Cardiac fibroblast (primary cell): ENCODE measurements at places on chromosomes 13 and 19.

- DNase-seq: no peak
These were observed 3.6 kb upstream of the DAND5 start for GRCh38 chr19:12965812-12966135.

- DNase-seq: peak; percentile 92
These were observed 564 bp downstream of the SPART start for GRCh38 chr13:36345438-36346221.

GRCh38 chr19:55930996-55931515, 1.1 kb downstream of the NLRP13 start:
- no peak for DNase-seq

- DNase-seq: no peak
These were observed 1.3 kb upstream of the PPAN start for GRCh38 chr19:10104665-10105508.

GRCh38 chr13:45179428-45179827, 21.4 kb downstream of the KCTD4 start:
- no peak for DNase-seq

DNA sequence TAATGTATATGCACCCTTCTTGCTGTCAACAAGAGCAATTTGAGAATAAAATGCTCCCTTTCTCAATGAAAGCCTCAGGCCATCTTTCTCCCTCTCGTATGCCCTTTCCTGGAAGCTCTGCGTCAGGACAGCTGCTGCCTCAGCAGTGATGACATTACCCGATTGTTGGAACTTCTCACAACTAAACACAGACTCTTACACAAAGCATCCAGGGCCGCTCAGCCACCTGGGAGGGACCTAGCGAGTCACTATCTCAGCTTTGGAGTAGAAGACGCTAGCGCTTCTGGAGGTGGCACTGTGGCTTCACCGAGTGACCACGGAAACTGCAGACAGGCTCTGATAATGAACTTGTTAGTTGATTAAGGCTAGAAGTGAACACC, 153.2 kb upstream of the SOX1 start:
- DNase-seq: no peak

DNA sequence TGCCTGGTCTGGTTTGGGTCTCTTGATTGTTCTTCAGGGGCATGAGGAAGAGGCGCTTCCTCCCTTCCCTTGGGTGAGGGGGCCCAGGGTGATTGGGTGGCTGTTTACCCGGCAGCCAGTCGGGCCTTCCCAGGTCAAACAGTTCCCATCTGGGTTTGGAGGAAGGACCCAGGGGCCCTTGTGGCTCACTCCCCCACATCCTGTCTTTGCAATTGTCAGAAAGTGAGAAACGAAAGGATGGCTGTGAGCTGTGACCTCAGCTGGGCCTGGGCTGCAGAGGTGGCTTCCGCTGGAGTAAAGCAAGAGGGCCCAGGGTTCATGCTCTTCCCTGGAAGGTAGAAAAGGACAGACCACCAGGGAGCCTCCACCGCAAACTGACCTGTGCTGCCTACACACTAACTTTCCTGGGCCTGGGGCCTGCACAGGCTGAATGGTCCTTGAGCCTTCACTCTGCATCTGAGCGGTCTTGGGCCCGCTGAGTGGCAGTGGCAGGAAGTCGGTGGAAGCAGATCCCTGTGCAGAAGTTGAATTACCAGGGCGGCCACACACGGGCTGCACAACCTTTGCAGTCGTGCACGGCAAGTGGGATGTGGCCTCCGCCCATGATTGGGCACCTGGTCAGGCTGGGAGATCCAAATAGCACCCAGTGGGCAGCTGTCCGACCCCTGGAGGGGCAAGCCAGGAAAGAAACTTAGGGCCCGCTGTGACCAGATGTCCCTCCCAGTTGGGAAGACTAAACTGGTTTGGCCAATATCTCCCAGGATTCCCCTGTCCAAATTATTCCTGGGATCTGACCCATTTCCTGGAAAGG, 5.3 kb upstream of the CD79A start:
- DNase-seq: peak; percentile 6

- no peak for DNase-seq
These were observed 11.6 kb downstream of the CNFN start for GRCh38 chr19:42378225-42379215.

DNA sequence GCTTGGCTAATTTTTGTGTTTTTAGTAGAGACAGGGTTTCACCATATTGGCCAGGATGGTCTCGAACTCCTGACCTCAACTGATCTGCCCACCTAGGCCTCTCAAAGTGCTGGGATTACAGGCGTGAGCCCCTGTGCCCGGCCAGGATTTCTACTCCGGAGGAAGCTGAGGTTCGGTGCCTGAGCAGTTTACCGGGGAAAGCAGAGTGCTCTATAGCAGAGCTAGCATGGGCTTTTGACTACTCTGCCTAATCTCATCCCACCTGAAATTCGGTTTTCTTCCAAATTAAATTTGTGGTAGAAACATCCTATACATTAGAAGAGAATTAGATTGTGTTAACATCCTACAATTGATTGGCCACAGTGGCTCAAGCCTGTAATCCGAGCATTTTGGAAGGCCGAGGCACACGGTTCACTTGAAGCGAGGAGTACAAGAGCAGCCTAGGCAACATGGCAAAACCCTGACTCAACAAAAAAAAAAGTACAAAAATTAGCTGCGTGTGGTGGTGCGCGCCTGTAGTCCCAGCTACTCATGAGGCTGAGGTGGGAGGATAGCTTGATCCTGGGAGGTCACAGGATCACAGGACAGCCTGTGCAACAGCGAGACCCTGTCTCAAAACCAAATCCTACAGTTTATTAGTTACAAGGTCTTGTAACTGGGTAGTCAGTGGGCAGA, 1.6 kb downstream of the RPL13A start:
- peak; percentile 41 for DNase-seq

- DNase-seq: peak; percentile 86
These were observed 17.7 kb downstream of the TMEM161A start for GRCh38 chr19:19120308-19121231.

GRCh38 chr19:38078302-38078930, 145.6 kb downstream of the DPF1 start:
- DNase-seq: no peak

DNA sequence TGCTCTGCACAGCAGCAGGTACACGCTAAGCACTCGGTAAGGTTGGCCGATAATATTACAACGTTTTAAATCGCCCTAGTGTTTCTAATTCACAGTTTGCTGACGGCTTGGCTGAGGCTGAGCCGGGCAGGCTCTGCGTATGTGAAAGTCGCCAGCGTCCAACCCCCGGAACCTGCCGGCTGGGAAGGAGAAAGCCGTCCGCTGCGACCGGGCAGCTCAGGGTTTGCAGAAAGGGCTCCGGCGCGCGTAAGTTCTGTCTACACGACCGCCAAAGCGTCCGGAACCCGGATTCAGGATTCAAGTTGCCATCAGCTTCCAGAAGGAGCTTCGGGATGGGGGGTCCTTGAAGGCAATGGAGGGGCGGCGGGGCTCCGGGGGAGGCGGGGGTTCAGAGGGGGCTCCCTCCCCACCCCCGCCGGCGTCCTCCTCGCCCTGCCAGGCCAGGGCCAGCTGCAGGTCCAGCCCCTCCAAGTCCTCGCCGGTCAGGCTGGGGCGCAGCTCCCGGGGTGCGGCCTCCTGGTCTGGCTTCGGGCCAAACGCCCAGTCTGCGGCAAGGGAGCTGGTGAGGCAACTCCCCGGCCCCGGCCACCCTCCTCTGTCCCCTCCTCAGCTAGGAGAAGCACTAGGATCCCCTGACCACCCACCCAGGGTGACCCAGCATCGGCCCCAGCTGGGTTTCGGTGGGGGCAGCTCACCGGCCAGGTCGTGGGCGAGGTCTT, 575 bp downstream of the SMIM44 start:
- DNase-seq: no peak

- no peak for DNase-seq
These were observed 454.1 kb upstream of the SGCG start for GRCh38 chr13:22726726-22727125.

- no peak for DNase-seq
These were observed 7.9 kb downstream of the ZNF784 start for GRCh38 chr19:55616395-55616875.

DNA sequence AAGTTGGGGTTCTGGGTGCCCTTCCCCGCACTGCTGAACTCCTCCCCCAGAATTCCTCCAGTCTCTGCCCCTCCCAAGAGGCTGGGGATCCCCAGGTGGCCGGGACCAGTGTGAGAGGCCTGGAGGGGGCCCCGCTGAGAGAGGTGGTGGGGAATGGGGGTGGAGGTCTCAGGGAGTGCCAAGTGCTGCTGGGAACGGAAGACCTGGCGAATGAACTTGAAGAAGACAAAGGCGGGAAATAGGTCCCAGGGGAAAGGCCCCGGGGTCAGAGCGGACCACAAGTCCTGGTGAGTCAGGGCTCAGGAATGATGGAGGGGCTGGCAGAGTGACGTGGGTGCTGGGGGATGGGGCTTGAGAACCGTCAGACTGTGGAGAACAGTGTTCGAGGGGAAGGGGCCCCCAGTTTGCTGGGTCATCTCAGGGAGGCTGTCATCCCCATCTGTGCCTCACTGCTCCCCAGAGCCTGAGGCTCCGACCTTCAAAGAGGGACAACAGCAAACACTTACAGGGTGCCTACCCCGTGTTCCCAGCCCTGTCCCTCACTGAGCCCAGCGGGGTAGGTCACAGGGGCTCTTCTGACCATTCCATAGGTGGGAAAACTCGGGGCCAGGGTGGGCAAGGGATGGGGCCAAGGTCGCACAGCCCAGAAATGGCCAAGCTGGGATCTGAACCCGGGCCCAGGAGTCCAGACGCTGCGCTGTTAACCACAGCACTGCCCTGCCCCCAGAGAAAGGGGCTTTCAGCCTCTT, 16.0 kb upstream of the SEMA6B start:
- DNase-seq: peak; percentile 99

GRCh38 chr13:113324398-113324797, 27.4 kb downstream of the LAMP1 start:
- no peak for DNase-seq

DNA sequence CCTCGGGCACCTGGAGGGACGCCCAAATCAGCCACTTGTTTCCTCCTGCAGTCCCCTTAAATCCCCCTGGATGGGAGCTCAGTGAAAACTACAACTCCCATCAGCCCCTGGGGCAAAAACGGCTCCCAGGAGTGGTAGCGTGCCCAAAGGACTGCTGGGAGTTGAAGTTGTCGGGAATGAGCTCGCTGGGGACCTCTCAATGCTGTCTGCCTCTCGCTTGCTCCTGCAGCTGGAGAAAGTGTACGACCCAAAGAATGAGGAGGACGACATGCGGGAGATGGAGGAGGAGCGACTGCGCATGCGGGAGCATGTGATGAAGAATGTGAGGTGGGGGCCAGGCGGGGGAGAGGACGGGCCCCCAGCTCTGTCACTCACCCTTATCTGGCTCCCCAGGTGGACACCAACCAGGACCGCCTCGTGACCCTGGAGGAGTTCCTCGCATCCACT, 14.7 kb upstream of the DHDH start:
- DNase-seq: no peak

DNA sequence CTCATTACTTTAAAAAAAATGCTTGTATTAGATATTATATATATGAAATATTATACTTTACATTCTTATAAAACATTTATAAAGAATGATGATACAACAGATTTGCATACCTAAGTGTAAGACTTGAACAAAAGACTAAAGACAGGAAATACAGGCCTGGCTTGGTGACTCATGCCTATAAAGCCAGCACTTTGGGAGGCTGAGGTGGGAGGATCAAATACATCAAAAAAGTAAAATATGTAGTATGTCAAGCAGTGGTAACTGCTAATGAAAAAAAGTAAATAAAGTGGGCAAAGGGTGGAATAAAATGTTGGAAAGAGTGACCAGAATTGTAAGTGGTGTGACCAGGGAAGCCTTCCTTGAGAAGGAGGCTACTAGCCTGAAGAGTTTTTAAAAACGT, 133.7 kb downstream of the GGACT start:
- DNase-seq: peak; percentile 35

DNA sequence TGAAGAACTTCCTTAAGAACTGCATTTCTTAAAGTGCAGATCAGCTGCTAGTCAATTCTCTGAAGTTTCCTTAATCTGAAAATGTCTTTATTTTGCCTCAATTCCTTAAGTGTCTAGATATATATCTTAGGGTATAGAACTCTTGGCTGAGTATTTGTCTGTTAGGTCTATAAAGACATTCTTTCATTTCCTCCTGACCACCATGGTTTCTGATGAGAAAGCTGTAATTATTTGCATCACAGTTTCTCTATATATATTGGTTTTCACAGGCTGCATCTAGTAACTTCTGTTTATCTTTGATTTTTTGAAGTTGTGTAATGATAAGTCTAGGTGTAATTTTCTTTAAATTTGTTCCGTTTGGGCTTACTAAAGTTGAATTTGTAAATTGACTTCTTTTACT, 15.2 kb downstream of the NDFIP2 start:
- DNase-seq: no peak

- no peak for DNase-seq
These were observed 168.3 kb downstream of the PCDH20 start for GRCh38 chr13:61247149-61247936.

DNA sequence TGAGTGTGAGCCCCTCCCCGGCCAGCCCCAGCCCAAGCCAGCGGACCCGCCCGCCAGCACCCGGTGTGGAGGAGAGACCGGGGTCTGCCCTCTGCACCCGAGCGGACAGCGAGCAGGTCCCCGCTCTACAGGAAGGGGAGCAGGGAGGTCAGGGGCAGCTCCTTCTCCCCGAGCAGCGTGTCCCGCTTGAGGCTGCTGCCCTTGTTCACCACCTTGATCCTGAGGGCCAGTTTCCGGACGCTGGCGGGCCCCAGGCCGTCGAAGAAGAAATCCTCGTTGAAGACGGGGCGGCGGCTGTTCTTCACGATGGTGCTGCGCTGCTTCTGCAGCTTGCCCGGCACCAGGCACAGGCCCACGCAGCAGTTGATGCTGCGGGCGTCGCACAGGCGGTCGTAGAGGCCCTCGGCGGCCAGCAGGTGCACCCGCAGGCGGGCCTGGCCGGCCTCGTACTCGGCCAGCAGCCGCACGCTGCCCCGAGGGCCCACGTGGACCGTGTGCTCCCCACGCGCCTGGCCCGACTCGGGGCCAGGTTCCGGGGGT, 1.9 kb downstream of the C2CD4C start:
- DNase-seq: no peak

DNA sequence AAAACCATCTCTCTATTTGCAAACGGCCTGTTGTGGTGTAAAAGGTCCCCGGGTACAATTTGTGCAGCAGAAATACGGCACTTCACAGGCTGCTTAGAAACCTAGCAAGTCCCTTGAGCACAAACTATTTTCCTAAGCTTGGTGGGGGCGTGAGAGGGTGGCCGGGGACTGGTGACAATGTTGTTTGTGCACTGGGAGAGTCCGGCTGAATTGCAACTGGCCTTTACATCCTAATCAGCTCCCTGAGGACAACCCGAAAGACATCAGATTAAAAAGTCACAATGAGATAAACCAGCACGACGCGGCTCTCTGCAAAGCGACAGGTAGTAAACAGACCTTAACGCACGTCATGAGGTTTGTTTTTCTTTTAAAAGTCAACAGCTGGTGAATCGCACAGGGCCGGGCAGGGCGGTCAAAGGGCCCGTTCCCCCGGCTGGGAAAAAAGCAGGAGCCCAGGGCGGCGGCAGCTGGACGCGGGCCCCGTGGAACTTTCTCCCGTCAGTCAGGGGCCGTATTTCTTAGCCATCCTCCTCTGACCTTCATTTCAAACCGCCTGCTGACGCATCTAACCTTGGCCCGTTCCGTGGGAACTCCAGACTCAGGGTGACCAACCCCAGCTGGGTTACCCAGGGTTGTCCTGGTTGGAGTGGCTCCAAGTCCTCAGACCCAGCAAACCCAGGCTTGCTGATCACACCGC, 112.3 kb downstream of the GADD45B start:
- peak; percentile 90 for DNase-seq

- DNase-seq: no peak
These were observed 676 bp downstream of the CD320 start for GRCh38 chr19:8307400-8307964.
